ENCODE measurements at places on chromosomes 6 and 20.

GRCh38 chr20:24388828-24389380, 80.5 kb upstream of the SYNDIG1 start:
- DNase-seq: no peak

DNA sequence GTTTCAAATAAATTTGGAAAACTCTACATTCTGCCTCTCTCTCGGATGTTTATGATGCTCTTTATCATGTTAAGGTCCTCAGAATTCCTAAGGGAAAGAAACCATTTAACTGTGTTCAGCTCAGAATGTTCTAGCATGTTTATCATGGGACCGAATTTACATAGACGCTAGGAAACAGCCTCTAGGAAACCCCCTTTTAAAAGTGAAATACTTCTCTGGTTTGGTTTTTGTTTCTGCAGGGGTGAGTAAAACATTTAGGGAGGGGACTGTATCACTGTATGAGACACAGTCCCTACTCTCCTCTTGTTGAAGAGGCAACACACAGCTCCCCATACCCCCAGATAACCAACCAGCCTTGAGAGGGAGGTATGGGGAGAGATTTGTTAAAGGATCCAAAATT, 267.6 kb upstream of the SUPT3H start:
- no peak for DNase-seq

DNA sequence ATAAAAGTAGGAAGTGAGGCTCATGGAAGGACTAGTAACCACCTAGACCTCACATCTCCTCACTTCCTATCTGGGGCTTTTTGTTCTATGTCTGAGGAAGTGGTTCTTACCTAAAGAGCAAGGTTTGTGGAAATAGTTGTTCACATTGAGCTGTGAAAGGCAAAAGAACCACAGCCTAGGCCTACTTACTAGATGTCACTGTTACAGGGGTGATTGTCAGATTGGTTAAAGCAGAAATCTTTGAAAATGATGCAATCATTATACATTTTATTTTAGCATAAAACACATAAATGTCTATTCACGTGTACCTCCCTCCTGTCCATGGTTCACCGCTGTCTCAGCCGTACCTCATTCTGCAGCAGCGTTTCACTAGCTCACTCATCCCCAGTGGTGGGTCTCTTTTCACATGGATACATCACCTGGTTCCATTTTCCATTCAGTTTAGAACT, 268.8 kb downstream of the TMEM242 start:
- DNase-seq: no peak

GRCh38 chr6:16690608-16691142, 70.6 kb downstream of the ATXN1 start:
- no peak for DNase-seq

DNA sequence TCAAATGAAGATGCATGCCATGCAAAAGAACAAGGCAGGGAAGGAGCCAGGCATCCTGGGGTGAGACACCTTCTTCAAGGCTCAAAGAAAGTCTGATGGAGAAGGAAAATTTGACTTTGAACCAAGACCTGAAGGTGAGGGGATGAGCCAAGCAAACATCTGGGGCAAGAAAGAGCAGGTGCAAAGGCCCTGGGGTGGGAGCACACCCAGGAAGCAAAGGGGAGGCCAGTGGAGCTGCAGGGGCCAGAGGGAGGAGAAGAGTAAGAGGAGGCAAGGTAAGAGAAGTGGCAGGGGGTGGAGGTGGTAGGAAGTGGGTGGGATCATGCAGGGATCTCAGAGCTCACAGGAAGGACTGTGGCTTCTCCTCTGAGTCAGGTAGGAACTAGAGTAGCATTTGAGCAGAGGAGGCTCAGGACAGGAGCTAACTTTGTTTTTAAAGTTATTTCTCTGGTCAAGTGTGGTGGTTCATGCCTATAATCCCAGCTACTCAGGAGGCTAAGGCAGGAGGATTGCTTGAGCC, 49.6 kb downstream of the SLC13A3 start:
- DNase-seq: no peak

Measured in femur (tissue), 1 donor.